ENCODE measurements at places on chromosomes 16 and 17.

GRCh38 chr17:79609049-79609589 is 1.7 kb downstream of the RBFOX3 start:
- DNase-seq, result no peak

- no peak for DNase-seq
These were observed 4.3 kb downstream of the CTU2 start for GRCh38 chr16:88710556-88710955.

DNA sequence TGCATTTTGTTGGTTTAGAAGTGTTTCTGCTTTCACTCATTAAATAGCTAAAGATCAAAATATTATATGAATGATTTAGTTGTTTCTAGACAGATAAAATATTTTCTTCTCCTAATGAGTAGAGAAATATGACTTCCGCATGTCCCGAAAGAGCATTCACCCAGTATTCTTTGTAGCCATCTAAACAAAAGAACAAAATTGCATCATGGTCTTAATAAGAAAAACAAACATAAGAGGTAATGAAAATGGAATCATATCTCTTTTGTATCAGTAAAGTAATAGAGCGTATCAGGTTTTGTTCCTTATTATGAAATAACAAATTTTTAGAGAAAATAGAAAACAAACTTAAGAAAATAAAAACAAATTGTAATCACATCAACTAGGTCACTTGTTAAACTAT is 16.1 kb upstream of the KCNJ2 start:
- DNase-seq, result no peak

DNA sequence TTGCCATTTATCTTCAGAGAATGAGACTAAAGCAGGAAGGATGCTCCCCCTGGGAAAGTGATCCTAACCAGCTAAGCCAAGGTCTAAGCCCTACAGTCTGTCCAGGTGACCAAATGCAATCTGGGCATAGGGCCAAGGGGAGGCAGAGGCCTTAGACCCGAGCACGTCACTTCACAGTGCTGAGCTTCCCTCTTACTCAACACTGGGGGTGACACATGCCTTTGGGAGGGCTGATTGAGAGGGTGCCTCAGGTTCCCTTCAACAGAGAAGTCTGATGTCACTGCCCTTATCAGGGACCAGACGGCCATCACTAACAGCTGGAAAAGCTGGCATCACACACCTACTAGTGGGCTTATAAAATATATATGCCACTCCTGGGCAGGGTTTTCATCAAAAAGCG is 4.0 kb downstream of the CIAO2B start:
- DNase-seq, result no peak

DNA sequence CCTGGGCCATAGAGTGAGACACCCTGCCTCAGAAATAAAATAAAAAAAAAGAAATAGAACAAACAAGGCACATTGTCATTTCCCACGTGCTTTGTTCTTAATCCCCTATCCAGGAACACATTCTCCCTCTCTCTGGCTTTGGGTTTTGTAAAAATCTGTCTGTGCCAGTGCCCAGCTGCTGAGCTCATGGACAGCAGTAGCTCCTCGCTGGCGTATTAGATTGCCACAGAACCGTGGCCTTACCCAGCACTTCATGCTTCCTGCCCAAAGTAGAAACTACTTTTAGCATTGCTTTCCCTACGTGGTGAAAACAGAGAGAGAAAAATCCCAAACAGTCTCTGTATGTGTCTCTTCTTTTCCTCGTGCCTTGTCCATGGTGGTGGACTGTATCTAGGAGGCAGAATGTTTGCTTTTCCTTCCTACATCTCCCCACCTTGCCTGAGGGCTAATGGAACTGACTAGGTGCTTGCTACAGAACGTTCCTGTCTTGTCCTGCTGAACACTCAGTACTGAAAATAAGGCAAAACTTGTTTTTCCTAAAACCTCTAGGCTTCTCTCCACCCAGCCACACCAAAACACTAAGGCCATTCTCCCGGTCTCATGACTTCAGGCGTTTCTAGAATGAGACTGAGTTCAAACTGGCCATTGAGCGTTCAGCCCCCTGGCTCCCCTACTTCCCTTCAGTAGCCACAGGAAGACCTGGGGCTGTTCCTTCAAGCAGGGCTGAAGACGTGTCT is 26.1 kb downstream of the MNT start:
- DNase-seq, result no peak

- DNase-seq, result peak; percentile 57
These were observed 4.1 kb downstream of the RNF167 start for GRCh38 chr17:4944163-4944553.

DNA sequence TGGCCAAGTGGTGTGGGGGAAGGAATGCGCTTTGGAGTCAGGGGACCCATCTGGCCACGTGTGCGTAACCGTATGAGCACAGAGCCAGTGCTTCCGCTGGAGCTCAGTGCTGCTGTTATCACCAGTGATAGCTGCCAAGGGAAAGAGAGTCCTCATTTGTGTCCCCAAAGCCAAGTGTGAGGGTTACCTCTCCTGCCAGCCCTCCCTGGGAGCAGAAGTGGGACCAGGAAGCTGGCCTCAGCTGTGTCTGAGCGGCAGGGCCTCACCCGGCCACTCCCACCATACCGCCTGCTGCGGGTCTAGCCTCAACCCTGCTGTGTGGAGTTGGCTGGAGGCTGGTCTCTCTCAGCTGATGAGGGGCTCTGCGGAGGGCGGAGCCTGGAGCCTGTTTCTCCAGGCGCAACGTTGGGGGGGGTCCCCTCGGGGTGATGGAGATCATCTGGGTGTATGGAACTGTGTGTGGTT is 44.5 kb downstream of the MEAK7 start:
- no peak for DNase-seq
